ENCODE measurements at places on chromosomes 1 and 21. TPM values are rescaled to one million over a fixed set of nuclear protein-coding genes. Genes with fewer than 3 reads are reported as not detected.
A peak's percentile ranks its signal among the peaks of the same experiment; 100 is the strongest.

DNA sequence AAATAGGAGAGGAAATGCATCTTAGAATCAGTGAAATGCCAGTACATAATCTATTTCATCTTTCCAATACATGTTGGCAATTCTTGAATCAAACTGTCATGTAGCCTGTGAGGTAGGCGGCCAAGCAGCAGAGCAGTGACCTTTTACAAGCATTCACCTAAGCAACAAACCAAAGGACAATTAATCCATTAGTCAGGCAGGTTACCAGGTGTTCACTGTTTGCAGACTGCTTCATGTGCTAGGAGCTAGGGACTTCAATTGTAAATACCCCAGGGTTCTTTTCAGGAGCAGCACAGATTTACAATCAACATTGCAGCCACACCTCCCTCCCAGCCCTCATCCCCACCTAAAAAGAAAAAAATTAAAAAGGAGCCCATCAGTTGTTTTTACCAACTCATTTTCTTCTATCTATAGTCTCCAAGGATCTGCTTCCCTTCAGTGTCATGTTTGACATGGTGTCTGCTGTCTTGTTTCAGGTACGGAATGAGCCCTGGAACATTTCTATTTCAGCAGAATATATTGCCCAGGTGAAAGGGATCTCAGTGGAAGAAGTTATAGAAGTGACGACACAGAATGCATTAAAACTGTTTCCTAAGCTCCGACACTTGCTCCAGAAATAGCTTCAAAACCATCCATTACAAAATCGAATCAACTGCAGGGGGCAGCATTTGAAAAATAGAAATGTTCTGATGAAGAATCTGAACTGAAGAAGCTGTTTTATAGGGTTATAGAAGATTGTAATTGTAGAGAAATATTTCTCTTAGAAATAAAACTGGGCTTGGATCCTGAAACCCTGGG lies 23.0 kb downstream of the TATDN3 start:
- H3K4me1 ChIP-seq, result peaks cover 12% of the 10 kb centered on the region
- H3K27me3 ChIP-seq, result no peaks in the 10 kb centered on the region
- DNase-seq, result no peak
- no peaks in the 10 kb centered on the region for H3K36me3 ChIP-seq
- no peak overlapping the region for H3K4me3 ChIP-seq
- peak overlapping the region; percentile 69 for H3K27ac ChIP-seq

The PBX1 gene
- total RNA-seq, result 257 TPM

The PLA2G5 gene
- not detected for total RNA-seq

DNA sequence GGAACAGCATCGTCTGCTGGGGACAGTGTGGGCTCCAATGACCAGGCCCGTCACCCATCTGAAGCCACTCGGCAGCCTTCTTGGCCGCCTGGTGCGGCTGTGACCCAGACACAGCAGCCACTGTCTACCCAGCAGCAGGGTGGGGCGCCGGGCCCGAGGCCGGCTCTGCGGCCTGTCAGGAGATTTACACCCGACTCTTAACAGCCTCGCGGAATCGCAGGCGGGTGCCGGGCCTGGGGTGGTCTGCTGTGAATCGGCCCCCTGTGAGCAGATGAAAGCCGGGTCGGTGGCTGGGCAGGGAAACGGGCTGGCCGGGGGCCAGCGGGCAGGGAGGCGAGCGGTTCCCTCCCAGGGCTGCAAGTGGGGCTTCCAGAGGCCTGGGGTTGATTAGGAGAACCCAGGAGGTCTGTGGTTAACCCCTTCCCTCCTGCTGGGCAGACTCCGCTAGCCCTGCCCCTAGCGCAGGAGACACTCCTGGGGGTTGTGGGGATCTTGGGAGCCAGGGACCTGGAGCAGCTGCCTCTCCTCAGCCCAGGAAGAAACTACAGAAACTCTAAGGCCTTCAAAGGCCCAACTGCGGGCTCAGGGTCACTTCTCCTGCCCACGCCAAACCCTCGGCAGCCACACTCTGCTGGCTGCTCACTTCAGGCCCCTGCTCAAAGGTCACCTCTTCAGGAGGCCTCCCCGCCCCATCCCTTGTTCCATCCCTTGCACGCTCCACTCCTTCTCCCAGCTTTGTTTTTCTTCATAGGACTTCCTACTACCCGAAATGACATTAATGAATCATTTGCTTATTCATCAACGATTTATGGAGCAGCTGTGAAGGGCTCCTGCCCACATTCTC lies 15.6 kb downstream of the RUNX3 start:
- no peaks in the 10 kb centered on the region for H3K36me3 ChIP-seq
- no peak overlapping the region for H3K4me3 ChIP-seq
- peaks cover 13% of the 10 kb centered on the region for H3K4me1 ChIP-seq
- peaks cover 6% of the 10 kb centered on the region for H3K27me3 ChIP-seq

GRCh38 chr1:223276029-223276428 lies 87.9 kb downstream of the SUSD4 start:
- H3K4me1 ChIP-seq, result no peaks in the 10 kb centered on the region
- H3K4me3 ChIP-seq, result no peak overlapping the region
- no peak overlapping the region for H3K27ac ChIP-seq
- H3K27me3 ChIP-seq, result peaks cover 12% of the 10 kb centered on the region

The C1orf87 gene
- not detected for total RNA-seq

Data from type B pancreatic cell (in vitro differentiated cells).